ENCODE measurements at places on chromosomes 2 and 18.

DNA sequence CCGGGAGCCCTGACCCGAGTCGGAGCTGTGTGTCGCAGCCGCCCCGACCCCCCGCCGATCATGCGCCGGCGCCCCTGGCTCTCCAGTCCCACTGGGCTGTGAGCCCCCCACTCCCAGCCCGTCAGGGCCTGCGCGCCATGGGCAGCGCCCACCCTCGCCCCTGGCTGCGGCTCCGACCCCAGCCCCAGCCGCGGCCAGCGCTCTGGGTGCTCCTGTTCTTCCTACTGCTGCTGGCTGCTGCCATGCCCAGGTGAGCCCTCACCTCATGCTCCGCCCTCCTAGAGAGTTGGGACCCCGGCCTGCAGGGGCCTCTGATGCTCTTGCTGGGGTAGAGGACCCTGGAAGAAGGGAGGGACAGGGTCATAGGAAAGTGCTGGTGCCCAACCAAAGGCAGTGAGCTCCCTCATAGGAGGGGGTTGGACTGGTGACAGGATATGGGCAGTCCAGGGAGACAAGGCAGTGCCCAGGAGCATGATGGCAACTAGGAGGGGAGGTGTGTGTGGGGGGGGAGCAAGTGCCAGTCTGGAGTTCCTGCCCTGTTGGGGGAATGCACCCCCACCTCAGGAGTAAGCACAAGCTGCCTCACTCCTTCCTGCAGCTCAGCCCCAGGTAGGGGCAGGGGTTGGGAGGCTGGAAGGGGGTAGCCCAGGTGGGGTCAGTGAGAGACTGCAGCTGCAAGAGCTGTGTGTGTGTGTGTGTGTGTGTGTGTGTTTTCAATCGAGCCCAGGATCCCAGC, 375 bp downstream of the WNT10A start:
- DNase-seq, result no peak

GRCh38 chr2:2148776-2149175, 182.3 kb downstream of the MYT1L start:
- no peak for DNase-seq

DNA sequence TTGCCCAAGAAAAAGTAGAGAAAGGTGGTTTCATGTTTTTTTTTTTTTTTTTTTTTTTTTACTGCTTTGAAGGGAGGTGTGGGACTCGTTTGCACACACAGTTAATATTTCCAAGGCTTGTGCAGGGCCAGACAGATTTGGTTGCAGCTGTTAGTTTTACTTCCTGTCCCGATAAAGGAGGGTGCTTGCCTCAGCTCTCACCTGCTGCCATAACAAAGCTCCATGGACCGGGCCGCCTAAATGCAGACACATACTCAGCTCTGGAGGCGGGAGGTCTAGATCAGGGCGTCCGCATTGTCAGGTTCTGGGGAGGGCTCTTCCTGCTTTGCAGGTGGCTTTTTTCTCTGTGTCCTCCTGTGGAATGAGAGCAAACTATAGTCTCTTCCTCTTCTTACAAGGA, 69.9 kb downstream of the ODC1 start:
- no peak for DNase-seq

DNA sequence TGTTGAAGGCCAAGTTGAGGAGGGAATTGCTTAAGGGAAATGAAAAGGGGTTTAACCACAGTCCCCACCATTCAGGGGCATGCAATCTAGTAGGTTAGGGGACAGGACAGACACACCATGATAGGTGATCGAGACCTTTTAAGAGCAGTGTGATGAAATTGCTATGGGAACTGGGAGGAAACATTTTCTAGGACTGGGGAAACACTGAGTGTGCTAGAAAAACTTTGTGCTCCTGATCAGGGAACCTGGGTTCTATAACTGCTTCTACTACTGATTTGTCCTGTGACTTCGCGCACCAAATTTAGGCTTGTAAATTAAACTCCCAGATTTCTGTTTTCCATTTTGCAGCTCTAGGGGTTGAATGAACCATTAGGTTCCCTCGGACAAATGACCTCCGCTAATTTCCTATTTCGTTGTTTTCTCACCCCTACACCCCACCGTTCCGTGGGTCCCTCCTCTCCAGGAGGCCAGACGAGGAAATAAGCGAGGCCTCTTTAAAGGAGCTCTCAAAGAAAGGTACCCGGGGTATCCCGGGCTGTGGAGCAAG, 371 bp upstream of the LCLAT1 start:
- no peak for DNase-seq

DNA sequence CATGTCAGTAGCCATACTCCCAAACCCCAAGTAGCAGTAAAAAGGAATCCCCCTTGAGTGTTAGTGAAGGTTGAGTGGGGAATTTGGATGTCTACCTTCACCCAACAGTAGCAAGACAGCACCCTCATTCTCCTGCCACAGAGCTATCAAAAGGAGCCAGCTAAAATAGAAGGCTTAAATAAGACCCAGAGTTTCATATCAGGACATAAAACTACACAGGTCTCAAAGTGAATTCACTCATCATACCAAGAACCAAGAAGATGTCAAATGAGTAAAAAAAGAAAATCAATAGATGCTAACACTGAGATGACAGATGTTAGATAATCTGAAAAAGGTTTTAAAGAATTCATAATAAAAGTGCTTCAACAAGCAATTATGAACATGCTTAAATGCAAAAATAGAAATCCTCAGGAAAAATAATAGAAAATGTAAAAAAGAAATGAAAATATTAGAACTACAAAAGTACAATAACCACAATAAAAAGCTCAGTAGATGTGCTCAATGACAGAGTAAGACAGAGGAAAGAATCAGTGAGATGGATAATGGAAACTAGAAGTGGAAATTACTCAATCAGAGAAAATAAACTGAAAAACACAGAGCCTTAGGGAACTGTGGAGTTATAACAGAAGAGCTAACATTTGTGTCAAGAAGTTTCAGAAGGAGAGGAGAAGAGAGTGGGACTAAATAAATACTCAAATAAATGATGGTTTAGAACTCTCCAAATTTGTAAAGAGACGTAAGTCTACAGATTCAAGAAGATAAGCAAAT, 90.5 kb downstream of the EDAR start:
- DNase-seq, result no peak

GRCh38 chr2:21092308-21092869, 31.4 kb upstream of the TDRD15 start:
- no peak for DNase-seq

GRCh38 chr18:59141294-59142068, 1.8 kb downstream of the SEC11C start:
- no peak for DNase-seq

- DNase-seq, result no peak
These were observed 13.2 kb upstream of the SS18 start for GRCh38 chr18:26103579-26103978.

DNA sequence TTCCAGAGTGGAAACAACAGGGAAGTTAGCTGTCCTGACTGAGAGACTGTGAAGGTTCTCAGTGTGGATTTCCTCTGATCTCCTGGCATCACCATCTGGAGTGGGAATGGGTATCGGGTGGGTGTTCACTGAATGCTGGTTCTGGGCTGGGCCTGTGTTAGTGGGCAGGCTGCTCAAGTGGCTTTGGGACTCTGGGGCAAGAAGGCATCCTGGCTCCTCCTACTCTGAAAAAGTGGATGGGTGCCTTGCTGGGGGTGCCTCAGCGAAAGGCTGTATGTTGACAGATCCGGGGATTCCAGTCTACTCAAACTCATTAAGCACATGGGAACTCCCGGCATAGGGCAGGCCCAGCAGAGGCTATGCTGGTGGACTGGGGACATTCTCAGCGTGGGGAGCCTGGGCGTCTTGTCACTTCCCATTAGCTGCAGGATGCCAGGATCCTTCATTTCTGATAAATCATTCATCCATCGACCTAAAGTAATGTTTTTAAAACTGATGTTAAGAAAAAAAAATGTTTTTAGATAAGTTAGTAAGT, 27.5 kb upstream of the CHRNA1 start:
- DNase-seq, result no peak
